ENCODE measurements at places on chromosomes 3 and 15.

DNA sequence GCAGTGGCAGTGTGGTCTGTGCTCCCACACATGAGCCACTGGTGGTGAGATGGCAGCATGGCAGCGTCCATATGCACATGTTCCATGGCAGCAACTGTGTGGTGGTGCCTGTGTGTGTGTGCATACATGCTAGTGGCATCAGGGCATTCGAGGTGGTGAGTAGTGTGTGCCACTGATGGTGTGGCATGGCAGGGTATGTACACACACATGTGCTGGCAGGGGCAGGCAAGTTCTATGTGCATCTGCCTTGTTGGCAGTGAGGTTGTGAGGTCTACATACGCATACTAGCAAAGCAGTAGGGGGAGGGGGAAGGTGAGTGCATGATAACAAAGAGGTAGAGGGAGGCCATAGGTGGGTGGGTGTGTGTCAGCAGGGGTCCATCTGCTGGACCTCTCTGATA is 378.7 kb downstream of the C3orf38 start:
- DNase-seq, result no peak

DNA sequence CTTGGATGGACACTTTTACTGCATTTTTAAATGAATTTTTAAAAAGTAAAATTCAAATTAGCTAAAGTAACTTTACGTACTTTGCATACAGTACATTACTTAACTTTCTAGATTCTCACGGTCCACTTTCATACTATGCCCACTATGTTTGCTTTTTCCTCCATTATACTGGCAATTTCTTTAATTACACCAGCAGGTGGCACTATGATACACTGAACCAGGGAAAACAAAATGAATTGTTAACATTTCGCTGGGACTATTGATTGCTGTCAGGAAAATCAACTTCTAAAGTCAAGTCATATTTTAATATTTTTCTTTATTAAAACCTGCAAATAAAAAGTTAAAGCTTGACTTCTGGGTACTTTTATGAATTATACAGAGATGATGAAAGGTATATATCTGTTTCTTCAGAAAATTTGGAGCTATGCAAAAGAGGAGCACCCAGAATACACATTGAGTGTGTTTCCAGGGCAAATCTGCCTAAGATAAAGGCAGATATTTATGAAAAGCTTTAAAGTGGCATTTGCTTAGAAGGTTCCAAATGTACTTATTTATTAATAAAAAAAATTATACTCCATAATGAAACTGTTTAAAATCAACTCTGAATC is 21.8 kb upstream of the POU1F1 start:
- DNase-seq, result peak; percentile 63

- peak; percentile 73 for DNase-seq
These were observed 59.1 kb upstream of the NEDD4 start for GRCh38 chr15:56052395-56053045.

DNA sequence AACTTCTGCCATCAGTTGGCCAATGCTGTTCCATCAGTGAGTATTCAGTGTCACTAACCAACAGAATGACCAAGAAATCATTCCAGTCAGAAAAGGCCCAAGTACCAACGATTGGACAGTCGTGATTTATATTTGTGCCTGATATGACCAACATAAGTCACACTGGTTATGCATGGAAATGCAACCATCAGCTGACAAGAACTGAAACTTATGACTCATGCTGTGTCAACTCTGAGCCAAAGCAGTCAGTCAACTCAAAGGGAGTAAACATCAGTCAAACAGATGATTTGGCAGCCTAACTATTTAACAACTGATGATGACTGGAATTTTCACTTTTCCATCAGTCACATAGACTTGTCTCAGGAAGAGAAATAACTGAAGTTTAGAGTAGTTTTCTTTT is 142.4 kb downstream of the ANXA2 start:
- no peak for DNase-seq
